Cardiac atrium fibroblast (primary cell): ENCODE measurements at places on chromosomes 11 and 22. TPM values are rescaled to one million over a fixed set of nuclear protein-coding genes. Genes with fewer than 3 reads are reported as not detected.

NCAM1 gene
- 0.18 and 2.8 TPM in 2 replicates for total RNA-seq

C11orf21 gene
- total RNA-seq: not detected in 2 replicates

PANX3 gene
- not detected in 2 replicates for total RNA-seq

NPTXR gene
- total RNA-seq: 0.54 and 1.5 TPM in 2 replicates

ENTHD1 gene
- not detected in 2 replicates for total RNA-seq

MUC5B gene
- total RNA-seq: 0.16 TPM in 1 of 2 replicates, not detected in the other

CD3E gene
- not detected in 2 replicates for total RNA-seq

P2RX6 gene
- total RNA-seq: 3.1 and 3.6 TPM in 2 replicates

NELL1 gene
- not detected in 2 replicates for total RNA-seq

ZP1 gene
- total RNA-seq: 0.18 and 0.81 TPM in 2 replicates

FHIP1B gene
- total RNA-seq: 8.1 and 14.3 TPM in 2 replicates

MRGPRF gene
- total RNA-seq: 4.9 and 9.4 TPM in 2 replicates

IRF7 gene
- 20.4 and 34.1 TPM in 2 replicates for total RNA-seq

SLC25A1 gene
- total RNA-seq: 146 and 197 TPM in 2 replicates

APOBEC3F gene
- total RNA-seq: 1.4 and 2.8 TPM in 2 replicates

A4GALT gene
- total RNA-seq: 45.0 and 59.1 TPM in 2 replicates

OR4S1 gene
- not detected in 2 replicates for total RNA-seq

FAM180B gene
- total RNA-seq: not detected in 2 replicates

ZNF74 gene
- 7.5 and 9.2 TPM in 2 replicates for total RNA-seq

PPFIBP2 gene
- total RNA-seq: 6.6 and 10.7 TPM in 2 replicates

RIC3 gene
- total RNA-seq: not detected in 2 replicates

OSBP2 gene
- 0.65 and 1.6 TPM in 2 replicates for total RNA-seq

NRGN gene
- 0.16 and 0.36 TPM in 2 replicates for total RNA-seq

OR52I2 gene
- total RNA-seq: not detected in 2 replicates

MS4A3 gene
- total RNA-seq: not detected in 2 replicates

EFCAB6 gene
- total RNA-seq: 0.65 and 1.3 TPM in 2 replicates

PDE3B gene
- total RNA-seq: 0.36 and 2.3 TPM in 2 replicates

TMA7B gene
- total RNA-seq: not detected in 2 replicates

CATSPER1 gene
- total RNA-seq: not detected in 2 replicates

EMID1 gene
- 0.32 and 1.3 TPM in 2 replicates for total RNA-seq

KLHL35 gene
- total RNA-seq: 2.8 and 15.3 TPM in 2 replicates

THRSP gene
- not detected in 2 replicates for total RNA-seq

FGF4 gene
- not detected in 2 replicates for total RNA-seq

TPBGL gene
- 0.16 and 0.18 TPM in 2 replicates for total RNA-seq
